ENCODE measurements at places on chromosomes 7 and 10.

GRCh38 chr7:69564454-69565417, 33.5 kb upstream of the AUTS2 start:
- no peak for DNase-seq

GRCh38 chr10:69317175-69317604, 38.9 kb downstream of the HK1 start:
- DNase-seq: no peak

DNA sequence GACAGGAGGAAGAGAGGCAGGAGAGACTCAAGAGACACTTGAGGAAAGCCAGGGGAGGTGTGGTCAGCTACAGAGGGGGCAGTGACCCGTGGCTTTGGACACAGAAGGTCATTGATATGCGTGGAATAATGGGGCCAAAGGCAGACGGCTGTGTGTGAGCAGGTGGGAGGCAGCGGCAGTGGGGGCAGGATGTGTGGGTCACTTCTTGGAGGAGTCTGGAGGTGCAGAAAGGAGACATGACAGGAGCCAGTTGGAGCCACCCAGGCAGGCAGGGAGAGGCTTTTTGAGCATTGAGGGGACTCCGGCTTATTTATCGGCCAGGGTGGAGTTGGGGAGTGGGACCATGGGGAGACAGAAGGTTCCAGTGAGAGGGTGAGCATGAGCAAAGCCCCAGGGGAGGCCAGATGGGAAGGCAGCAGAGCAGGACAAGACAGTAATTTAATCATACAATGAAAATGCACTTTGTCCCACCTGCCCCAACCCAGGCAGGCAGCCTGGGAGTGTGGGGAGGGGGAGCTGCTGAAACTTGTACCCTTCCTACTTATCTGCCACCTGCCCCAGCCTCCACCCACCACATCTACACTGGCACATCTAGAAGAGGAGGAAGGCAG, 5.0 kb downstream of the LDB3 start:
- DNase-seq: no peak

- no peak for DNase-seq
These were observed 148.7 kb upstream of the GPR26 start for GRCh38 chr10:123517426-123517825.

- DNase-seq: no peak
These were observed 10.0 kb downstream of the ERLIN1 start for GRCh38 chr10:100175875-100176274.

DNA sequence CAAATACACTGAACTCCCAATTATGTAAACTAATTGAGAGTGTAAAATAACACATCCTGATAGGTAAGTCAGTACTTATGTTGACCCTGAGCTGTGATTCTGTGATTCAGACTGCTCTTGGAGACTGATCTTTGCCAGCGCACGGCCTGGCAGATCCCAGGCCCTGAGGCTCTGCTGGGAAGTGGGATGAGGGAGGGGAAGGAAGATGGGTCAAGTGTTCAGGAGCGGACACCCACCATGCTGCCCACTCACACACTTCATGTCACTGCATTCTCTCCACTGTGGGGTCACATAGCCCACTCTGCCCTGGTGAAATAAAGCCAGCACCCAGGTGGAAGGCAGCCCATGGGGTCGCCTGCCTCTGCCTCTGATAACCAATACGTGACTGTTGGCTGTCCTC, 226.2 kb downstream of the TNS3 start:
- DNase-seq: no peak

- DNase-seq: no peak
These were observed 90.9 kb upstream of the TNRC18 start for GRCh38 chr7:5514440-5515035.

DNA sequence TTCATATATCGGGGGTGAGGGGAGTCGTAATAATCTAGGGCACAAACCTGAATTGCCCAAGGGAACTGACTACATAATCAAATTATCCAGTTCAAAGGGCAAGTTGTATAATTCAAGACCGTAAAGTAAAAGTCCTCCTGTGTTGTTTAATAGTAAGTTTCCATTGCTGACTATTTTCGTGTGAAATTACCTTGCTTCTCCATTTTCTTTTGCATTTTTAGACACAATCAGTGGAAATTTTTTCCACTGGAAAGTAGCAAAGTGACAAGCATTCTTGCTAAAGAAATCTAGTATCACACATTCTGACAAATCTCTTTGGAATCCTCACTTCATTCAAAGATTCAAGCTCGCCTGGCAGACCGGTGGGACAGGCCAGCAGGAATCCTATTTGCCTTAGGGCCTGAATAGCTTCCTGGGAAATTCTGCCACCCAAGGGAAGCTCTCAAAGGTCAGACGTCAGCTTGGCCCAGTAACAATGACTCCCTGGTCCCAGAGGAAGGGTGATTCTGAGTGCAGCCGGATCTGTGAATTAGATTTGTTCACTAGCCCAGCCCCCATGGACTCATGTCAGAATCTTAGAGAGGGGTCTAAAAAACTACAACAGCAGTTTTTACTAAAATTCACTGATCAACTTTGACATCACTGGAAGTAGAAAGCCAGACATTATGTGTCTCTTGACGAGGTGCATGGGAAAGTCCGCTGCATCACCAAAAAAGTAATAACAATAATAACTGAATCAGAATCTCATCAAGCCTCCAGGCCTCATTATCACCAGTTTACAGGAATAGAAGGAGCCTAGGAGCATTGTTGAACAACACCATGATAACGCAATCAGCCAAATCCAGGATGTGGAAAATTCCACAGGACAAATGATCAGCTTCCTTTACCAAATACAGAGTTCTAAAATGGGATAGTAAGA, 161.0 kb downstream of the SKIDA1 start:
- DNase-seq: no peak

DNA sequence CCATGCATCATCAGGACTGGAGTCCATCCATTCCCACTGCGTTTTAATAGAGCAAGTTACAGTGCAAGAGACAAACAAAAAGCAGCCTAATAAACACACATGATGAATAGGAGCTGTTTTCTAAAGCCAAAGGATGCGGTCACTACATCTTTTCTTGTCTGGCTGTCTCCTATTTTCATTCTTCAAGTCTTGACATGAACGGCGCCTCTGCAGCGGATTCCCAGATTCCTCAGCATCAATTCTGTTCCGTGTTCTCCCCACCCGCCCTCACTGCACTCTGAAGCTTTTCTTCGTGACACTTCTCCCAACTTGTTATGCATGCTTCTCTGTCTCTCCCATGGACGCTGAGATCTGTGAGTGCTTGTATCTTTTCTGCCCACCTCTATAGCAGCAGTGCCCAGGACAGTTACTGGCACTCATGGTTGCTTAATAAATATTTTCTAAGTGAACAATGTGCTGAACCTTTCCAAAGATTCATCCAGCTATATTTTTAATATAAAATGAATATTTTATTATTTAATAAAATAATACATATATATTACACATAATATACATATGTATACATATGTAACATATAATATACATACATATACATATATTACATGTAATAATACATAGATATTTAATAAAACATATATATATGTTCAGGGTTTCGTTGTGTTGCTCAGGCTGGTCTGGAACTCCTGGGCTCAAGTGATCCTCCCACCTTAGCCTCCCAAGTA, 242.9 kb downstream of the ABCA13 start:
- DNase-seq: no peak

DNA sequence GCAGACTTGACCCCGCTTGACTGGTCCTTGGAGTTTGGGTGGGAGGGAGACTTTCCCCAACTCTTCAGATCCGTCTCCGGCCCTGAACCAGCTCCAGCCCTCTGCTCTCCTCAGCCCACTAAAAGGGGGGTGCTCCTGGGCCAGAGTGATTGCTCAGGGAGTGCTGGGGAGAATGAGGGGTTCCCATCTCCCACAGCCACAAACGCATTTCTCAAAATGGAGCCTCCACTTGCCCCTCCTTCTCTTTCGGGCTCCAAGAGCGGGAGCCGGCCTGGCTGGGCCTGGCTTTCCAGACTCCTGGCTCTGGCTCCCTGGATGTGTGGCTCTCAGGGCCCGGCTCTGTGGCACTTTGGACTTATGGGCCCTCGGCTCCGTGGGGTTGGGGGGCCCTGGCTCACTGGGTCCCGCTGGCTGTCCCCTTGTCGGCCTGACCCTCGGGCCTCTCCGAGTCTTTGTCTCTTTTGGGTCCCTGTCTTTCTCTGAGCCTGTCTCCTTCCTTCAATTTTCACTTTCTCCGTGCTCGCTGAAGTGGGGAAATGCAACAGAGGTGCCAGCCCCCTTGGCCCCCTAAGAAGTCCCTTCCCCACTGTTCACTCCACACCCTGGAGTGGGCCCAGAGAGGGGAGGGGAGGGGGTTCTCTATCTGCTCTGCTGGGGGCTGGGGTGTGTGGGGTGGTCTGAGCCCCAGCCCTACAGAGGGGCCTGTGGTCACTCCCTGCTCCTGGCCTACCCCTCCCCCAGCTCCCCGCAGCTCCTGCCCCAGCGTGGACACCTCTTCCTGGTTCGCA, 713 bp downstream of the LZTS2 start:
- no peak for DNase-seq

- no peak for DNase-seq
These were observed 1.4 kb upstream of the PODXL start for GRCh38 chr7:131557652-131558385.

DNA sequence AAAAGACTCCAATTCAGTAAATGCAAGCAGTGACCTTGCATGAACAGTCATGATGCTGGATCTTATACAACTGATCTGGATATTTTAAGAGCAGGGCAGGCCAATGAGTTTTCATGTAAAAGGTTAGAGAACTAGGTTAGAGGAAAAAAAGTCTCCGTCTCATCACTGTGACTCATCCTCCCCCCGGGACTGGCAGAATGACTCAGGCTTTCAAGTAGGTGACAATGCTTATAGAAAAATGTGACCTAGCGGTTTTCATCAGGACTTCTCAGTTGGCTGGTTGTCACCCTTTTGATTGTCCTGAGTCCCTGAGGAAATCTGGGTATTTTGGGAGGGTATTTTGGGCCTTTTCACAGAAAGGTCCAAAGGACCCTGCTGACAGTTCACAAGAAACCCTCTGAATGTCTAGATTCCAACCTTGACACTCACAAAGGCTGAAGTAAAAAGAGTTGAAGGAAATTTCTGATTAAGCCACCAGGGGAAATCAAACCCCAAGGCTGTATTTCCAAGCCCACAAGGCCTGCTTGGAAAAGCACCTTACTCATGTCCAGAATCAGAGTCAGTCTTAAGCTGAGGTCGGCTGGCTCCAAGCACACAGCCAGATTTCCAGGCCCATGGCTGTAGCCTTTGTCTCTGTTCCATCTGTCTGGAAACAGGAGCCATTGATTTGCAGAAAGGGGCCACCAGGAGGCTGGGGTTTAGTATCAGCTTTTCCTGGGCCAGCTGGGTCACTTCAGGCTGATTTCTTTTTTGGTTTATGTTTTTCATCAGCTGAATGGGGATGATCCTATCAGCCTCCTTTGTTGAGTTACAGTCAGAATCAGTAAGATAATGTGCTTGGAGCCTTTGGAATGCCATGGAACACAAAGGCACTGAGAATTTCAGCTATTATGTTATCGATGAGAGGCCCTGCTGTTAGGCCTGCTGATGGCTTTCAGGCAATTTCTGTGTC, 226.4 kb upstream of the HABP2 start:
- DNase-seq: no peak

DNA sequence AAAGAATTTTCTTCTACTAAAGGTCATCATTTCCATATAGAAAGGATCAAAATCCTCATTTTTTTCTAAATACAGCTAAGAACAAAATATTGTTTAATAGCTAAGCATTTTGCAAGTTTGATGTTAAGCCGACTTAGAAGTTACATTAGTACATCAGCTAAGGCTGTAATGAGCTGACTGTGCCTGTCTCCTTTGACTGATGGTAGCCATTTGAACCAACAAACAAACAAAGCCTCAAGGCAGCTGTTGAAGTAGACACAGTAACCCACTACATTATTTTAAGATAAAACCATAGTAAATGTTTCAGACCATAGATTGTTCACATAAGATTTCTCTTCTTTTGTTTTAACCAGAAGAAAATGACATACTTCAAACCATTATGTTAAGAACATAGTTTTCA, 210.9 kb upstream of the VSTM2A start:
- no peak for DNase-seq

- no peak for DNase-seq
These were observed 612 bp upstream of the SLC18A3 start for GRCh38 chr10:49609283-49610113.

- no peak for DNase-seq
These were observed 258.2 kb downstream of the SDK1 start for GRCh38 chr7:3559278-3559677.

GRCh38 chr10:16545116-16545736, 23.5 kb upstream of the C1QL3 start:
- no peak for DNase-seq

GRCh38 chr7:141944811-141945210, 2.0 kb downstream of the CLEC5A start:
- DNase-seq: no peak

DNA sequence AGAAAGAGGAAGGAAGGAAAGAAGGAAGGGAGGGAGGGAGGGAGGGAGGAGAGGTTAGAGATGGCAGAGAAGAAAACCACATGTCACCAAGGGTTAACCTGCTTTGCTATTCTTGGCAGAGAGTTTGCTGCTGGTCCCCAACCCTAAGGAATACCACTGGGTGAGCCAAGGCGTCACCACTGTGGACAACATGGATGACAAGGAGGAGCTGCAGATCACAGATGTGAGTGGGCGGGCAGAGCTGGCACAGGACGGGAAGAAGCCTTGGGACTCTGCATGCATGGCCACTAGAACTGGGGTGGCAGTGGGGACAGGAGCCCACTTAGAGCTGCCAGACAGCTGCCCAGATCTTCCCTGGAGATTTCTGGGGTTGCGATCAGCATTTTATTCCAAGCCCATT, 17.2 kb upstream of the MYH16 start:
- no peak for DNase-seq

DNA sequence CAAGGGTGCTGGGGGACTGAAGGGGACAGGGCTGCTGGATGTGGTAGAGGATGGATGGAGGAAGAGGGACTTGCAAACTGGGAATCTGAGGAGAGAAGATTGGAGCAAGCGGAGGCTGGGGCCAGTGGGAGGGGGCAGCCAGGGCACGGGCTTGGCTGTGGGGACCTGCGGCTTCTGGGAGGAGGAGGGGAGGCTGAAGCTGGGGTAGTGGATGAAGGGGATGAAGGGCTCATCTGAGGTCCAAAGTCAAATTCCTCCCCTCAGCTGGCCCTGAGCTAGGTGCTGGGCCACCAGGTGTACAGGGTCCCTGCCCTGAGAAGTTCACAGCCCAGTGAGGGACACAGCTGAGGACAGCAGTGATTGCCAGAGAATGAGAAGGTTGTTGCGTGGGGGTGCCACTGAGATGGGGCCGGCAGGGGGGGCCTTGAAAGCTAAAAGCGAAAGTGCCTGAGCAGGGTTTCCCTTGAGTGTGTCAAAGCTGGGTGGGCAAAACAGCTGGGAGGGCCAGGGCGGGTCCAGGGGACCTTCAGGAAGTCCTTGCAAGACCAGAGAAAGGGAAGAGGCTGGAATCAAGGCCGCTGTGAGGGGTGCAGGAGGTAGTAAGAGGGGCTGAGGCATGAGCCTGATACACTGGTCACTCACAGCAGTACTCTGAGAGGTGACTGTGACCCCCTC, 75.2 kb downstream of the MYL10 start:
- no peak for DNase-seq

- no peak for DNase-seq
These were observed 64.2 kb downstream of the ARMC3 start for GRCh38 chr10:22992075-22992474.

- peak; percentile 71 for DNase-seq
These were observed 24.8 kb upstream of the SLIT1 start for GRCh38 chr10:97210543-97210960.

GRCh38 chr7:108178398-108178797, 48.2 kb upstream of the LAMB4 start:
- no peak for DNase-seq

GRCh38 chr7:82443036-82443546, 486 bp downstream of the CACNA2D1 start:
- no peak for DNase-seq

GRCh38 chr10:132133449-132134240, 53.1 kb upstream of the DPYSL4 start:
- no peak for DNase-seq

GRCh38 chr7:34838329-34838728, 180.3 kb downstream of the NPSR1 start:
- no peak for DNase-seq

Measured in CD8-positive, alpha-beta T cell (primary cell).